ENCODE measurements at places on chromosomes 12 and 14.

GRCh38 chr14:74077401-74077800, 6.9 kb downstream of the ALDH6A1 start:
- DNase-seq = no peak

GRCh38 chr14:61472801-61473376, 151.5 kb downstream of the PRKCH start:
- no peak for DNase-seq

DNA sequence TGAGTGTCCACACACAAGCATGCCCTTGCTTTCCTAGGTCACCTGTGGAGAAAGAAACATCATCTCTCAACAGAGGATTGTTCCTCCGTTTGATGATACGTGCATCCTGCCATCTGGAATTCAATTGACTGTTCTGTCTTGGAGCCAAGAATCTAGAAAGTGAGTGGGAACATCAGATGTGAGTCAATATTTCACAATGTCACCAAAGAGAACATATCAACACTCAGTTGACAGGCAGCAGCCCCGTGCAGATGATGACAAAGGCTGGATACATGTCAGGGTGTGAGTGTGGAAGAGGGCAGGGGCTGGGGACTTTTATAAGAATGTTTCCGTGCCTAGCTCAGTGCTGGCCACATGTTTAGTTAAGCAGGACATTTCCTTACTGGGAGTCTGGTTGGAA, 76.1 kb downstream of the TBC1D30 start:
- DNase-seq = no peak

- DNase-seq = no peak
These were observed 49.0 kb downstream of the CACNA1C start for GRCh38 chr12:2101771-2102170.

GRCh38 chr12:128823916-128824839, at the start of gene SLC15A4:
SLC15A4 (minus strand) TSS chr12:128823958; CDS start chr12:128823943, 15 bp downstream.
- DNase-seq = peak; percentile 98

DNA sequence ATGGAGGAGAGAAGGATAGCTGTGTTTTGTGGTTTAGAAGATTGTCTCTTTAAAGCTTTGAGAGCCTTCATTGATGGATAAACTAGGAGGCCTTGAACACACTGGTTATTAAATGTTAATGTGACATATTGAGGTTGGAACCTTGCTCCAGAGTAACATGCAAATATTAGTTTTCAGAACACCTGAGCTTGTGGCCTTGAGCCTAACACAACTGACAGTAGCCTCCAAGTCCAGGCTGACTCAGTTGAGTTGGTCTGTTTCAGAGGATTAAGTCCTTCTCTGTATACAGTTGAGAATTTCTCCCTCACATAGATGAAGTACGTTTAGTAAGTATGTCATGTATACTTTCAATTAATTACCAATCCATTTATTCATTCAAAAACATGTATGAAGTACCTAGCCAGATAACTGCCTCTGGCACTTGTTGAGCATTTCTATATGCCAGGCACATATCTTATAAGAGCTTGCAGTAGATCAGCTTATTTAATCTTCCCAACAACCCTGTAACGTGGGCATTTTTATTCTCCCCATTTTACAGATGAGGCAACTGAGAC, 63.5 kb downstream of the ELK3 start:
- DNase-seq = no peak

DNA sequence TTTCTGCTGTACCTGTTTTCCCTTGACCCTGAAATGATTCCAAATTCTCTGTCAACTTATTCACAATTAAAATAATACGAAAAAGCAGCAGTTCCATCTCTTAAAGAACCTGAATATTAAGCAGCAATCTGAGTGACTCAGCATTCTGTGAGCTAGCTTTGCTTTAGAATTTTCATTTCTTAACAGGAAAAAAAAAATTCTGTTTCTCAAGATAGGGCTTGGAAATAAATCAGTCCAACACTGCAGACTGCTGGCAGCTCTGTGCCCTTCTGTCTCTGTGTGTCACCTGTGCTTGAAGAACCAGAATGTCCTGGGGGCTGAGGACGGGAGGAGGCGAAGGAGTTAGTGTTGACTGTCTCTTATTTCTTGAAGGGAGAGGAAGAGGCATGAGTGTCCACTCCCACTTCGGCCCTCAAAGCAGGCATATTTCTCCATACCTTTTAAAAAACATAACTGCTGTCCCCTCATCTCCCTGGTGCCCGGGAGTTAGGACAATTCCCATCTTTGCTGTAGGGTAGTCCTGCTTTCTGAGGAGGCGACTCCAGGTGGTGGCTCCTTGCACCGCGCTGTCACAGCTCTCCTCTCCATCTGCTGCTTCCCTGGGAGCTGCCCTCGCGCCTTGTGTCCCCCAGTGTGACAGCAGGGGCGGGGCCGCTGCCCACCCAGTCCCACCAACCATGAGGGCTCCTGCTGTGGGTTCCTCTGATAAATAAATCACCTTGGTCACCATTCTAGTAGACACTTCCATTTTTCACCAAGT, 203.1 kb downstream of the CALM1 start:
- no peak for DNase-seq

GRCh38 chr12:119100933-119101332, 77.8 kb upstream of the HSPB8 start:
- no peak for DNase-seq

DNA sequence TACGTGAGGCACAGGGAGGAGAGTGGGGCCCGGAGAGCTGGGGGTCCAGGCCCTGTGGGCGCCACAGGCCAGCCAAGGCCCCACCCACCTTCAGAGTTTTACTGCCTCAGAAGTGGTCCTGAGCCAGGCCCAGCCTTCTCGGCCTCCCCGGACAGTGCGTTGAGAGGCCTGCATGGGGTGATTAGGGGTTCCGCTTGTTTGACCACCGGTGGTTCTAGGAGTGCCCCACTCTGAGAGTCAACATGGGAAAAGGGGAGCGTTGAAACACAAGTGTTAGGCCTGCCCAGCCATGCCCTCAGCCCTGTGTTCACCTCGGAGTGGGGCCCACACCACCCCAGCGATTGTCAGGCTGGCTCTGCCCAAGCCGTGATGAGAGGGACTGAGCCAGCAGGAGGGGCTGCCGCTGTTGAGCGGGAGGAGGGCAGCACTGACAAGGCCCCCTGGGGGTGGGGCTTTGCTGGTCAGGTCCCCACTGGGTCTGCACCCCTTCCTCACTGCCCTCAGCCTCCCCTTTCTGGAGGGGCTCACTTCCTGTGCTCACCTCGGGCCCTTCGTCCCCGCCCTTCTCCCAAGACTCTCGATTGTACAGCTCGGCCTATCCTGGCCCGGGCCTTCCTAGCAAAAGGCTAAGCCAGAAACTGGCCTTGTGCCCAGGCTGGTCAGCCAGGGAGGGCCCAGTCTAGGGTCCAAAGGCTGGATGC, 4.8 kb downstream of the CKB start:
- no peak for DNase-seq

DNA sequence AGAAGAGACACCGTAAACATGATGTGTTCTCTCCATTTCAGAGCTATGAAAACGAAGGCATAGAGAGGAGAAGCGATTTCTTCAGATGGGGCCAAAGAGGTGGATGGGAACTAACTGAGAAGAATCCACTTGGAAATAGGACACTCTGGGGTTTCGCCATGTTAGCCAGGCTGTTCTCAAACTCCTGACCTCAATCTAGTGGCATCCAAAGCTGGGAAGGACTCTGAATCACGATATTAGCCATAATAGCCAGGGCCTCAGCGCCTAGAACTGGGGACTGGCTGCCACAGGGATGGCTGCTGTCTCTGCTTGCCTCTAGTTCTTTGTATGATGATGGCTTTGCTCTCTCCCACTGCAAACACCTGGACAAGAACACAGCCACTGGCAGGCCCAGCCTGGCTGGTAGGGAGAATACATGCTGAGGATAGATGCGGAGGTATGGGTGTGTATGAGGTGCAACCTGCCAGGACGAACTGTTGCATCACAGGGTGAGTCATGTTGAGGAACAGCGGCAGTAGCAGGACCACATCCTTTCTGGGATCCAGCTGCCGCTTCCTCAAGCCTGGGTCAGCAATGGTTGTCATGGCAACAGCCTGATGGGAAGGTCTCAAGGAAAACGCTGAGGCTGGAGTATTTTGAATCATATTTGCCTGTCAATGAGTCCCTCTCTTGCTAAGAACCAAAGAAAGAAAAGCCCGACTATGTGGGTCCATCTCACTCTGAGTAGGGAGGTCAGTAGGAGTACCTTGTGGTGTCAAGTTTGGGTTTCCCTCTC, 31.1 kb downstream of the CCDC177 start:
- peak; percentile 64 for DNase-seq

- DNase-seq = no peak
These were observed 244.2 kb downstream of the CACNA1C start for GRCh38 chr12:2297004-2297403.
